Natural killer cell (primary cell): ENCODE measurements at places on chromosomes 5 and 9. TPM values are rescaled to one million over a fixed set of nuclear protein-coding genes. Genes with fewer than 3 reads are reported as not detected.

DNA sequence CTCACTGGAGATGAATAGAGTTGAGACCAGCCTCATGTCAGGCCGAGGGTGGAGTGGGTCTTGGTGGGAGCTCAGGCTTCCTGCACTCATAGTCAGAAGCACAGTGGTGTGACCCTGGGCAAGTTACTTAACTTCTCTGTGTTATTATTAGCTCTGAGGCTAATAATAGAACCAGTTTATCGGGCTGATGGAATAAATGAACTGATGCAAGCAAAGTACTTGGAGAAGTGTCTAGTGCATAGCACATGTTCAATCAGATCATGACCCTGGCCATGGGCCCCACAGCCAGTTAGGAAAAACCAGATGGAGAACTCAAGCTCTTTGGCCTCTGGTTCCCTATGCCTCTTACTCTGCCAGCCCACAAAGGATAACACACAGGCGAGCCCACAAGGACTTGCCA, 45.3 kb upstream of the OSMR start:
- DNase-seq: no peak

DNA sequence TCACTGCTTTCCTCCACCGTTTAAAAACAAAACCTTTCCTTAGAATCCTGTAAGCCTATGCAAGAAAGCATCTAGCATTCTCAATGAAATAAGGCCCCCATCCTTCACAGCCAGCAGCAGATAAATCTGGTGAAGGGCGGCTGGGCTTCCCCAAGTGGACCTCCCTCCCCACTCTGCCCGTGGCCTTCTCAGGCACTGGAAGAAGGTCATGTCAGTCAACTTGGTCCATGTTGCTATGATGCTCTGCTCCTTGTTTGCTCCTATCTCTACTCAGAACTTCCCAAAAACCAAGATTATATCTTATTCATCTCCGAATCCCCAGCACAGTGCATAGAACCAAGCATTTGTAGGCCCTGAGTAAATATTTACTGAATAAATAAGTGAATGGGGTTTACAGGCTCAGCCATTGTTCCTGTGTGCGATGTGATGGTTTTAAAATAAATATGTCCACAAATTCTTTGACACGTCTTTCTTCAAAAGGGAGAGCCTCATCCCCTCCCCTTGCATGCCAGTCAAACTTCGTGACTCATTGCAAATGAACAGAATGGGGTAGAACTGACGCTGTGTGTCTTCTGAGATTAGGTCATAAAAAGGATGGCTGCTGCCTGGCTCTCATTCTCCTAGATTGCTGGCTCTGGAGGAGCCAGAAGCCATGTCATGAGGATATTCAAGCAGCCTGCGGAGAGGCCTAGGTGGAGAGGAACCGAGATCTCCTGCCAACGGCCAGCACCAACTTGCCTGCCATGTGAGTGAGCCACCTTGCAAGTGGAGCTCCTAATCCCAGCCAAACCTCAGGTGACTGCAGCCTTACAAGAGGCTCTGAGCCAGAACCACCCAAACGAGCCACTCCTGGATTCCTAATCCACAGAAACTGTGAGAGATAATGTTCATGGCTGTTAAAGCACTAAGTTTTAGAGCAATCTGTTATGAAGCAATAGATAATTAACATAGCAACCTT, 70.5 kb downstream of the MED27 start:
- DNase-seq: no peak

DNA sequence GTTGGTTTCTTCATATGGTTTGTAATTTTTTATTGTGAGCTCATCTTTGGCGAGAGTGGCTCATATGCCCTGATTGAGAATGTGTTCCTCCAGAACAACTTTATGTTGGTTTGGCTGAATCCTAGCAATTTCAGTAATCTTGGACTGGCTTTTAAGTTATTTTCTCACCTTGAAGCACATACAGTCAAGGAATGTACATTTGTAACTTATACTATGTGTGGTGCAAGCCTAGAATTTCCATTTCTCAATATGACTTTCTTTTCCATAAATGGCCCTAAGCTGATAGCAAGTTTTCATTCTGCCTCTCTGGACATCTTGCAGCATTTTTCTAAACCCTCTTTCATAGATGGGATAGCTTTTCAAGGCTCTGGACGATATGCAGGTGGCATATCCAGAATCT, 247.5 kb downstream of the DOCK8 start:
- no peak for DNase-seq

DNA sequence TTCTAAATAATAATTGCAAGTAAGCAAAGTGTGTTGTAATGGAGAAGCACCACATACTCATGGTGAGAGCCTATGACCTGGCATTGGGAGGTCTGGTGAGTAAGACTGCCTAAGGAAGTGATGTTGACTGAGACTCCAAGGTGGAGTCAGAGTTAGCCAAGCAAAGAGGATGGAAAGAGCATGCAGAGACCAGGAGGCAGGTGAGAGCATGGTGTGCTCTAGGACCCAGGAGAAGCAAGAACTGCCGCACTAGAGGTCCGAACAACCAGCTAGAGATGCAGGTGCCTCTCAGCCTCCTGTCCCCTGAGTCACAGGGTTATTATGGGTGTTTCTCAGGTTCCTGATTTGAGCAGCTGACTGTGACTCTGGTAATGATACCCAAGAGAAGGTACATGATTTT, 27.3 kb downstream of the ANP32B start:
- DNase-seq: no peak

DNA sequence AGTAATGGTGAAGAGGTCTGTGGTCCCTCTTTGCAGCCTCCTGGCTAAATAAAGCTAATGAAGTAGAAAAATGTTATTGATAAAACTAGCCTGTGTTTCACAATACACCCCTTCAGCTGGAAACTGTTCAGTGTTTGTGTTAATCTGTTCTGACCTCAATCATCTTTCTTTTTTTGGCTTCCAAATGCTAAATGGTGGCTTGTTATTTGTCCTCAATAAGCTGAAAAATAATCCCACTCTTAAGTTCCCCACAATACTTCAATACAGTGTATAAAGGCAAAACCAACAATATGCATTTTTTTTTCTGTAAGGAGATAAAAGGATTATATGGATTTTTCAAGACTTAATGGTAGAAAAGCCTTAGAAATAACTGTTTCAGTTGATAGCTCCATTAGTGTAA, 560.5 kb downstream of the TUSC1 start:
- no peak for DNase-seq

- no peak for DNase-seq
These were observed 239.9 kb upstream of the SMARCA2 start for GRCh38 chr9:1775230-1775629.

DNA sequence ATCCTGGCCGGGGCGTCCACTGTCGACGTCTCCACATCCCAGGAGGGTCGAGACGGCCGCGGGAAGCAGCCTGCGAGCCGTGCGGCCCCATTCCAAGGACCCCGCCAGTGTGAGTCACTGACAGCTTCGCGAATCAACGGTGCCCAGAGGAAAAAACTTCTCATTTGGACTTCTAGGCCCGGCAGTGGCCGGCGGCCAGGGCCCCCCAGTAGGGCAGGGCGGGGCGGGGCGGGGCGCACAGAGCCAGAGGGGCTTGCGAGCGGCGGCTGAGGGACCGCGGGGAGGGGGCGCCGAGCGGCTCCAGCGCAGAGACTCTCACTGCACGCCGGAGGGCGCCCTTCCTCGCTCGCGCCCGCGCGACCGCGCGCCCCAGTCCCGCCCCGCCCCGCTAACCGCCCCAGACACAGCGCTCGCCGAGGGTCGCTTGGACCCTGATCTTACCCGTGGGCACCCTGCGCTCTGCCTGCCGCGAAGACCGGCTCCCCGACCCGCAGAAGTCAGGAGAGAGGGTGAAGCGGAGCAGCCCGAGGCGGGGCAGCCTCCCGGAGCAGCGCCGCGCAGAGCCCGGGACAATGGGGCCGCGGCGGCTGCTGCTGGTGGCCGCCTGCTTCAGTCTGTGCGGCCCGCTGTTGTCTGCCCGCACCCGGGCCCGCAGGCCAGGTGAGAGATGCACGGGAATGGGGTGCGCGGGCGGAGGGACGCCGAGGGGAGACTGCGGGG, at the start of gene F2R:
TSS of gene F2R (plus strand) at position 391 of the 720 bp plus-strand sequence. CDS start at position 573, 182 bp downstream.
- DNase-seq: peak; percentile 66

DNA sequence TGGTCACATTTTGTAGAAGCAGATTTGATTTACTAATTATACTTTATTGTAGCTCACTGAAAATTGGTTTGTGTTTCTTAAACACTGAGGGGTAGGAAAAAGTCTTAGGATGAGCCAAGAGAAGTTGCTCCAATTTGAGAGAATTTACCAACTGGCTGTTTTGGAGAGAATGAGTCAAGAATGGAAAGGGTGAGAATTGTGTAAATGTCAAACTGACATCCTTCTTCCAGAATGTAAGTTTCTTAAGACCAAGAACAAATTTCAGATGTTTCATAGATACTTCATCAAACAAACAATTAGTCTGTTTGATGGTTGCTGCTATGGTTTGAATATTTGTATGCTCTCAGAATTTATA, 106.2 kb upstream of the TXNDC8 start:
- DNase-seq: no peak

- no peak for DNase-seq
These were observed 139.4 kb upstream of the PPP1R26 start for GRCh38 chr9:135340143-135340655.

Gene PCDHA13
- total RNA-seq: not detected

Gene SWI5
- 6.3 TPM for total RNA-seq

Gene DROSHA
- total RNA-seq: 44.9 TPM

Gene RANBP3L
- total RNA-seq: not detected
